Stimulated activated CD8-positive, alpha-beta memory T cell treated with anti-CD3 and anti-CD28 coated beads, Interleukin-4, amount 100 ng/mL, for 4 hours (primary cell): ENCODE measurements at places on chromosomes 2 and 18.

DNA sequence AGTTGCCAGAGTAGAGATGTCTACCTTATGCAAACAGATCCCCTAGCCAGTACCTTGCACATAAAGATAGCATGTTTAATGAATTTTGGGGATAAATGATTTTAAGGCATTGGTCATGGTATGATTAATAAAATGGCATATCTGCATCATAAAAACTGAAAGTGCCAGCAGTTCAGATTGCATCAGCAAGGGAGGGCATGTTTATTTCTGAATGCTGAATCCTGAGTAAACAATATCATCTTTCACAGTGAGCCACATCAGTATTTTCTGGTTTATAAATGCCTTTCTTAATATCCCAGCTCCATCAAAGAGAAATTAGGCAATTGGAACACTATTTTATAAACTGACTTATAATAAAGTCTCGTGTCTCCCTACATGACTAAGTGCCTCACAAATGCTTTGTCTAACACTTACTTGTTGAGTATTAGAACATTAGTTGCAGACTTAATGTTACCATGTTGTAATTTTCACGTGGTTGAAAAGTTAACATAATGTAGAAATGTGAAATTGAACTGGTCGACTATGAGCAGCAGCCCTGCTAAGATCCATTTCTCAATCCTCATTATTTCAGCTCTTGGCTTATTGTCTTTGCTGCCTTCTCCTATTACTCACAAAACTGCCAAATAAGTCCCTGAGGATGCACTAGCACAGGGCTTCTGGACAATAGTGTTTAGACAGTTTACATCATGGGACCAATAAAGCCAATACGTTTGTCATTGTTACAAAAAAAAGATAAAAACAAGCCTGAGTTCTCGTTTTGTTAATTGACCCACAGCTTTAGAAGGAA, 48.0 kb downstream of the LANCL1 start:
- no peak for DNase-seq

GRCh38 chr2:169464882-169465281, 14.4 kb upstream of the BBS5 start:
- DNase-seq, result no peak

- DNase-seq, result no peak
Observed at GRCh38 chr2:241003830-241004564, 5.6 kb downstream of the SNED1 start.

- DNase-seq, result no peak
Observed at GRCh38 chr18:59502274-59503175, 143.5 kb upstream of the LMAN1 start.

- no peak for DNase-seq
Observed at GRCh38 chr18:66393463-66393862, 210.4 kb downstream of the CDH19 start.

DNA sequence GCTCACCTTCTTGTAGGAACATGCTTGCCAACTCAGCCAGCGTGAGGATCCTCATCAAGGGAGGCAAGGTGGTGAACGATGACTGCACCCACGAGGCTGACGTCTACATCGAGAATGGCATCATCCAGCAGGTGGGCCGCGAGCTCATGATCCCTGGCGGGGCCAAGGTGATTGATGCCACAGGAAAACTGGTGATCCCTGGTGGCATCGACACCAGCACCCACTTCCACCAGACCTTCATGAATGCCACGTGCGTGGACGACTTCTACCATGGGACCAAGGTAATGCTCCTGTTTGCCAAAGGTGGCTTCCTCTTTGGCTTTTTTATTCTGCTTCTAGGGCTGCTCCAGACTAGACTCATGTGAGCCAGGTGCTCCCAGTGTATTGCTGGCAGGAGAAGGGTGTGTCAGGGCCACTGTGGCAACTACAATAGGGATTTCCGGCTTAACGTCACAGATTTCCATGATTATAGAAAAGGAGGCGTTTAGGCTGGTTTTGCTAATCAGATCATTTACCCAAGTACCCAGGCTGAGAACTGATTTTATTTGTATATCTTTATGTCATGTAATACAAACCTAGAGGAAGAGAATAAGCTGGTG, 50.6 kb downstream of the DPYSL5 start:
- no peak for DNase-seq

DNA sequence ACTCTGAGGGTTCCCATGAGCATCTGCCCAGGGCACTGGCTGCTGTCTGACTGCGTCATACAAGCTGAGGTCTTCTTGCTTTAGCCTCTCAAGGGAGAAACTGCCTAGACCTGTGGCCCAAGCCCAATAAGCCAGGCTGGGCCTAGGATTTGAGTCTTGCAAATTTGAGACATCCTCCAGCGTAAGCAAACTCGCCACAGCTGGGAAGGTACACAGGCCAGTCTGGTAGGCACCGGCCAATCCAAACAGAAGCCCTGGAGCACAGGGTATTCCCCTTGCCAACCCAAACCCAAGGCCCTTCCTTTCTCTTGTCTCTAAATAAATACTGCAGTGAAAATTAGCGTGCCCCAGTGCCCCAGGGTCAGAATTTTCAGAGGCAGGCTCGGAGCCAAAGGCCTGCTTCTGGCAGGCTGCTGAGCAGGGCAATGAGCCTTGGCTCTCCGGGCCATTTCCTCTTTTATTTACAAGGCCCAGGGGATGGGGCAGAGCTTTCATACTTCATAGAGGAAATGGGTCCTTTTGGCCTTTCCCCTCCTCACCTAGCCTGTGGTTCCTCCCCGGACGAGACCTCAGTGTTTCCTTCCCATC, 33.3 kb downstream of the POLR1A start:
- DNase-seq, result no peak
